ENCODE measurements at places on chromosomes 3 and 15.

GRCh38 chr3:82259994-82260393, 498.5 kb upstream of the GBE1 start:
- DNase-seq = no peak

DNA sequence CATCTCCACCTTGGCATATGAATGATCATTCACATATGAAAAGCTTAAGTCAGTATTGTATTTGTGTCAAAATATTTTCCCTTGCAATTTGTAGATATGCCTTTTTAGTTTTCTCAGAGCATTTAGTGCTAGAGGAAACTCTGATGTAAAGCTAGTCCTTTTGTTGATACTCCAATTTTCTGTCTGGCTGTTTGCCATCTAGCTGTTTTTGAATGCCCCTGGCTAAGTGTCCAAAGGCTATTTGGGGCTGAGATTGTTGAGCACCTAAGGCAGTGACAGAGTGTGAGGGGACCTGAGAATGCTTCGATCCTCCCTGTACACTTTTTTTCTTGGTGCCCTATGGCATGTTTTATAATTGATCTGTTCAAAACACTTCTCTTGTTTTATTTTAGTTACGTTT, 3.1 kb downstream of the SLC51B start:
- DNase-seq = no peak

DNA sequence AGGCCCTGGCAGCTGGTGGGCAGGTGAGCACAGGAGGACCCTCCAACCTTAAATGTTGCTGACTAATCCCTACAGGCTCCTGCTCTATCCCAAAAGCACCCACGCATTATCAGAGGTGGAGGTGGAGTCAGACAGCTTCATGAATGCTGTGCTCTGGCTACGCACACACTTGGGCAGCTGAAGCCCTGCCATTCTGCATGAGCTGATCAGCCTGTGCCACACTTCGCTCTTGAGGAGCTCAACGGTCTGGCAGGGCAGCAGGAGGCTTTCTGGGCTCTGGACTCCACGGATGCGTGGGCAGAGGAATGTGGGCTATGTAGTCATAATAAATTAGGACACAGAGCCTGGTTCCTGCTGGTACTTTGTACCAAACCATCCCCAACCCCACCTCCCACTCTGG, 6.1 kb downstream of the MST1 start:
- no peak for DNase-seq

DNA sequence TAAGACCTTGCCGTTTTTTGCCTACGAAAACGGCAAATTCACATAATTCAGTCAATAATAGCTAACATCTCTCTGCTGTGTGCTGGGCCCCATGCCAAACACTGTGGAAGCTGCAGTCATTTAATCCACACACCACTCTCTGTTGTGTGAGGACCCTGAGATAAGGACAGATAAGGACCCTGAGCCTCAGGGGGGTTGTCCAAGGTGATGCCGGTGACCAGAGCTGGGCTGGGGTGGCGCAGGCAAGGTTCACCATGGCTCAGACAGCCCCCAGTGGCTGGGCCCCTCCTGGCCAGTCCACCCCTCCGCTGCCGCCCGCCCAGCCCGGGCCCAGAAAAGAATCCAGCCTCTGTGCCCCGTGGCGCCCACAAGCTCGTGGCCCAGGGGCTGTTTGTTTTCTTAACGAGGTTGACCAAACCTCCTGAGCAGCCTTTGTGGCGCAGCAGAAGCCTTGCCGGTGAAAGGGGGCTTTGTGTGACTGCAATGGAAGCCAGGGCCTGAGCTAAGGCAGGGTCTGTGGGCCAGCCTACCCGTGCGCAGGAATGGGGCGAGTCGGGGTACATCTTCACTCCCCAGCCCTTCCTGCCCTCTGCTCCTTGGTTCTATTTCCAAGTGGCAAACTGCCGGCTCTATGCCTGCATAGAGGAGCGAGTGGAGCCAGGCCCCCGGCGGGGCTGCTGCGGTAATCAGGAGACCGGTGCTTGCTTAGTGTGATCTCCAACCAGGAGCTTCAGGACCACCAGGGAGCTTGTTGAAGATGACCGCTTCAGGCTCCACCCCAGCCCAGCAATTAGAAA, 4.4 kb upstream of the SNX22 start:
- DNase-seq = no peak

DNA sequence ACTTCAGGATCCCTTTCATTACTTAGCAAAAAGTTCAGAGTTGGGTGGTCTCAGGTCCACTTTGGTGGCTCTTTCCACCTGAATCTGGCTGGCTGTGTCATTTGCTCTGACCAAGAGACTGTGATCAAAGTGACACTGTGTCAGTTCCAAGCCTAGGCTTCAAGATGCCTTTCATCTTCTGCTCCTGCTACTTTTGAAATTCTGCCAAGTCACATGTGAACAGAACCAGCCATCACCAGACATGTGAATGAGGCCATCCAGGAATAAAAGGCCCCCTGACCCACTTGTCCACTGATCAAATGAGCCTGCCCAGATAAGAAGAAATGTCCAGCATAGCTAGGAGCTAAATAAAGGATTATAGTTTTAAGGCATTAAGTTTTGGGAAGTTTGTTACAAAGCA, 132.2 kb downstream of the OSBPL10 start:
- no peak for DNase-seq

DNA sequence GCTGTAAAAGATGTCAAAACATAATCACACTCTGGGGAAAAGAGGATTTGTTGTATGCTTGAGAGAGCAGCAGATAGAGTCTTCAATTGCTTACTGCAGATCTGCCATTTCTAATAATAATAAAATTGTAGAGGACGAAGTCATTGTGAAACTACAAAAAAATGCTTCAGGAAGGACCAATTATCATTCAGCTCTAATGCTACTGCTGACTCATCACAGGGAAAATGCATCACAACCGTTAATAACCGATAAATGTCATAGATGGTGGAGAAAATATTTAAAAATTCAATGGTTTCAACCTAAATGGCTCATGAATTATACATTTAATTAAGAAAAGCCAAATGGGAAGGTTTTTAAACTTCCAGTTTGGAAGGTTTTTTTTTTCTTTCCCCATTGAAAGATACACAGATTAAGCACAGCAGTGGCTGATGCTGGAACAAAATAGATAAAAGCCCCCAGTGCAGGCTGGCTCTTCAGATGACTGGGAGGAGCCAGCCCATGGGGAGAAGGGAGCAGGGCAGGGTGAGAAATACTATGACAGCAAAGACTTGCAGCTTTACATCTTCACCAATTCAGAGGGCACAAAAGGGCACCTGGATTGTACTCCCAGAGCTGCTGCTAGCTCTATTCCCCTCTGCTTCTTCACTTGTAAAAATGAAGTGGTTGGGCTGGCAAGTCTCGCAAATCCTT, 196.1 kb downstream of the CNTN6 start:
- no peak for DNase-seq

- DNase-seq = no peak
Observed at GRCh38 chr3:46318207-46318927, 35.5 kb upstream of the CCR2 start.

DNA sequence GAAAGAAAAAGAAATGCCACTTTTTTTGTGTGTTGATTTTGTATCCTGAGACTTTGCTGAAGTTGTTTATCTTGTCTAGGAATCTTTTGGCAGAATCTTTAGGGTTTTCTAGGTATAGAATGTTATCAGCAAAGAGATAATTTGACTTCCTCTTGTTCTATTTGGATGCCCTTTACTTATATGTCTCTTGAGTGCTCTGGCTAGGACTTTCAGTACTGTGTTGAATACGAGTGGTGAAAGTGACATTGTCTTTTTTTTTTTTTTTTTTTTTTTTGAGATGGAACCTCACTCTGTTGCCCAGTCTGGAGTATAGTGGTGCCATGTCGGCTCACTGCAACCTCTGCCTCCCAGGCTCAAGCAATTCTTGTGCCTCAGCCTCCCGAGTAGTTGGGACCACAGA, 64.7 kb upstream of the NPHP3 start:
- DNase-seq = no peak

- no peak for DNase-seq
Observed at GRCh38 chr3:16182612-16183011, 8.1 kb downstream of the GALNT15 start.

- DNase-seq = no peak
Observed at GRCh38 chr3:126432361-126433104, 37.8 kb downstream of the CFAP100 start.

DNA sequence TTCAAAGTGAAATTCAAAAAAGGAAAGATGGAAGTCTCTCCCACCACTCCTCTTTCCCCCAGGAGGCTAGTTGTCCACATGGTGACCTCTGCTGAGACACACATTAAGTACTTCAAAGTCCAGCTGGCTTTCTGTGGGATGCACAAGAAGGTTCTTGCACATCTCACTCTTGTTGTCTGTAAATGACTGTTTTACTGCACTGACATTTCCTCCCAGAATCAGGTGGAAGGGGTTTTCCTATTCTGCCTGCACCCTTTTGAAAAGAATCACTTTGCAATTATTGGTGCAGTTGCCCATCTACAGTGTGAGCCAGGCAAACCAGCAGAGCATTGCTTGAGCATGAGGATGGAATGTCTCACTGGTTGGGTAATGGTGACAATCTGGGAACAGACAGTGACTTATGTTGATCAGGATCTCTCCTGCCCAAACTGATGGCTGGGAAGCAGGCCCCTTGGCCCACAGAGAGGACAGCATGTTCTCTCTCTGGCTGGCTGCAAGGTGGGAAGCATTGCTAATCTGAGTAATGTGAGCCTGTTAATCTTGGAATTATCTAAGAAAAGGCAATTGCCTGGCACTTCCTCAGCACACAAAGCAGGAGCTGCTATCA, 347.7 kb upstream of the SATB1 start:
- DNase-seq = no peak

DNA sequence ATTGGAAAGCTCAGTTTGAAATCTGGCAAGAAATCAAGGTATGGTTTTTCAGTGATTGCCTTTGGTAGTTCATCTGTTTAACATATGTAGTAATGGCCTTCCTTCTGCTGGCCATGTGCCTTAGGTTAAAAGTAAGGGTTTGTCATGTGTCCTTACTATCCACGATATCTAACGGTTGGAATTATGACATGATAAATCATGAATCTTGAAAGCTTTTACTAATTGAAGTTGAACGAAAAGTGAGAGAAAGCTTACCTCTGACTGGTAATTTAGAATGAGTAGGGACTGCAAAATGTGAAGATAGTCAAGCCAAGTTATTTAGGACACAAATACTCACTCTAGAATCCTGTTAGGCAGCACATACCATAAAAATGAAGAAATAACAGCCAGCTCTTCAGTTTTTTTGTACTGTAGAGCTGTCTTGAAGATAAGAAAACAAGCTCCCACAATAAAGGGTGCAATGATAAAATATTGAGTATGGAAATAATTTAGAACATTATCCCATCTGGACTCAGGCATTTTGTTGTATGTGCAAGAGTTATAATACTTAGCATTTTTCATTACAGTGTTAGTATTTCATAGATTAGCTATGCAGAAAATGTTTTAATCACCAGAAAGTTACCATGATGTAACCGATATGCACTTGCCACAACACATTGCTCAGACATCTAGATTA, 303.4 kb downstream of the ZNF385D start:
- DNase-seq = no peak

DNA sequence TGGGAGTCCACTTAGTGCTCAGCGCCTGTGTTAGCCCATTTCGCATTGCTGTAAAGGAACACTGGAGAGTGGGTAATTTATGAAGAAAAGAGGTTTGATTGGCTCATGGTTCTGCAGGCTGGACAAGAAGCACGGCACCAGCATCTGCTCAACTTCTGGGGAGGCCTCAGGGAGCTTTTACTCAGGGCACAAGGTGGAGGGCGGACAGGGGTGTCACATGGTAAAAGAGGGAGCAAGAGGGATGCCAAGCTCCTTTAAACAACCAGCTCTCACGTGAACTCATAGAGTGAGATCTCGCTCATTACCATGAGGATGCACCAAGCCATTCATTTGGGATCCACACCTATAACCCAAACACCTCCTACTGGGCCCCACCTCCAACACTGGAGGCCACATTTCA, 181.4 kb upstream of the TLE3 start:
- DNase-seq = no peak

GRCh38 chr3:101807888-101808287, 28.9 kb downstream of the NXPE3 start:
- no peak for DNase-seq

DNA sequence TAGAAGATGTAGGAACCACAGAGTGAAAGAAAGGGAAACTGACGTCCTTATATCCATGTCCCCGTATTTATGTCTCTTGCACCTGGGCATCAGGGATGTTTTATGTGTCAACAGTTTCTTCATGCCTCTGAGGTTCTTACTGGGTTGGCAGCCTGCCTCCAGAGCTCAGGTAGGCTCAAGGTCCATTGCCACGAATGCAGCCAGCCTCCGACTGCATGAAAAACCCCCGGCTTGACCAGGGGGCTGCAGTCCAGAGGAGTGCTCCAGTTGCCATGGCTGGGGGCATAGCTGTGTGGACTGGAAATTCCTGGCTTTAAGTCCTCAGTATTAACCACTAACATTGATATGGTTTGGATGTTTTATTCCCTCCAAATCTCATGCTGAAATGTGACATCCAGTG, 2.8 kb upstream of the CSPG5 start:
- DNase-seq = no peak

GRCh38 chr3:114597012-114597411, 303.2 kb downstream of the TIGIT start:
- DNase-seq = no peak

DNA sequence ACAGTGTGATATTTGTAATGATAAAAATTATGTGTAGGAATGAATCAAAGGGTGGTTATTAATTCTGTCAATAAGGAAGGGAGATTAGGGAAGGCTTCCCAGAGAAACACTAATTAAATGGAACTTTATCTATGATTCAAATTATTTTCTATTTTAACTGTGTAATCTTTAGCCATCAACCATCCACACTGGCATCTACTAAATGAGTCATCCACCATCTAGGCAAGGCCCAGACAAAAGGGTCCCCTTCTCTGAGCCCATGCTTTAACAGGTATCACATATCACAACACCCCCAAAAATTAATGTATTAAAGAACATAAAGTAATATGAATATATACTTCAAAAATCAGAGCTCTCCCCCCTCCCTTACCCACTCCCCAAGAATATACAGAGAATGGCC, 19.9 kb upstream of the TPM1 start:
- no peak for DNase-seq

DNA sequence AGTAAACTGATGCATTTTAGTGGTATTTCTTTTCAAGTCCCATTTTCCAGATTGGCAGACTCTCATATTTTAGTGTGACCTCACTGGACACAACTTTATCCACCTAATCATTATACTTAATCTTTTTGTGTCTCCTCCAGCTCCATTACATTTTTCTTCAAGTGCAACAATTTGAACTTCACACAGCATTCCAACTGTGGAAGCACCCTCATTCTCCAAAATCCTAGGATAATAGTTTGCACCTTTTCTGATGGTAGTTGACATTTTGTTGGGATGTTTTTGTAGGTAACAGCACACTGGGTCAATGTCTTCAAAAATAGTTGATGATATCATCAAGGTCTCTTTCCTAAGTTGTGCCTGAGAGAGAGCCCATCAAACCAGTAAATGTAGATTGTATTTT, 123.1 kb downstream of the RYR3 start:
- no peak for DNase-seq

GRCh38 chr3:53180305-53181023, 19.5 kb downstream of the PRKCD start:
- no peak for DNase-seq

- no peak for DNase-seq
Observed at GRCh38 chr3:66428733-66429132, 72.1 kb downstream of the LRIG1 start.

GRCh38 chr3:46466273-46466672, 1.6 kb upstream of the LTF start:
- no peak for DNase-seq

Measured in CD4-positive, alpha-beta T cell treated with Interleukin-4 for 1 hour (primary cell).